ENCODE measurements at places on chromosomes 2 and 18.

- peak; percentile 3 for DNase-seq
These were observed 249.3 kb downstream of the PARD3B start for GRCh38 chr2:204794624-204795023.

- DNase-seq = no peak
These were observed 238.5 kb downstream of the GALR1 start for GRCh38 chr18:77487951-77488740.

GRCh38 chr2:126699716-126700581, 44.0 kb downstream of the GYPC start:
- peak; percentile 77 for DNase-seq

GRCh38 chr2:69163109-69163508, 150.1 kb downstream of the ANTXR1 start:
- DNase-seq = no peak

GRCh38 chr2:128526455-128526976, 207.8 kb upstream of the HS6ST1 start:
- no peak for DNase-seq

- no peak for DNase-seq
These were observed 16.7 kb downstream of the RAMP1 start for GRCh38 chr2:237876061-237876526.

GRCh38 chr2:40304340-40304739, 147.6 kb downstream of the SLC8A1 start:
- DNase-seq = no peak

GRCh38 chr2:101300836-101301235, 7.7 kb downstream of the RNF149 start:
- no peak for DNase-seq

- DNase-seq = no peak
These were observed 51.9 kb upstream of the POMC start for GRCh38 chr2:25220313-25220712.

DNA sequence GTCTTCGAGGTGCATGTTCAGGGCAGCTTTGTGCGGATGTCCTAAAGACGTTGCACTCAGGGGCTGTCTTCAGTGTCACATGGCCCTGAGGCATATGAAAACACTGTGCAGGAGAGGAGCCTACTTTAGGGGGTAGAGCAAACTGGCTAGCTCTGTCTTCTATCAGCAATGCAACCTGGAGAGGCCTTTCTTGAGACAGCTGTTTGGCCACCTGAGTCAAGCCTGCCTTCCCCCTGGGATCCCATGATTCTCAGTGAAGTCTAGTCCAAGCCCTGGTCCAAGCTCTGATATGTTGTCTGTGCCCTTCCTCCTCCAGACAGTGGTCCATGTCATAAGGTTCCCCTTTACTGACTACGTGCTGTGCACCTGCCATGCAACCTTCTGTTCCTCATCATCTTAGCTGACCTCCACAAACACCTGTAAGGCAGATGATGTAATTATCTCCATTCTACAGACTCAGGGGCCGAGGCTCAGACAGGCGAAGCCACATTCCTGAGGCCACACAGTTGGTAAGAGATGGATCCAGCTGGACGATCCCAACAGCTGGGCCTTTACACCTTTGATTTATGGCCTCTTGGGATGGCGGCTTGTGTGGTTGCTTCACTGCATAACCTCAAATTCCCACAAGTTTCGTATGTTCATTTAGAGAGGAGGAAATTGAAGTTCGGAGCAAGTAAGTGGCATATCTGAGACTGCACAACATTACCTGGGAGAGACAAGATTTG, 109.9 kb downstream of the COPS8 start:
- no peak for DNase-seq

GRCh38 chr18:75253784-75254183, 43.2 kb downstream of the TSHZ1 start:
- DNase-seq = peak; percentile 35

- no peak for DNase-seq
These were observed 14.0 kb upstream of the IMP4 start for GRCh38 chr2:130328710-130329109.

DNA sequence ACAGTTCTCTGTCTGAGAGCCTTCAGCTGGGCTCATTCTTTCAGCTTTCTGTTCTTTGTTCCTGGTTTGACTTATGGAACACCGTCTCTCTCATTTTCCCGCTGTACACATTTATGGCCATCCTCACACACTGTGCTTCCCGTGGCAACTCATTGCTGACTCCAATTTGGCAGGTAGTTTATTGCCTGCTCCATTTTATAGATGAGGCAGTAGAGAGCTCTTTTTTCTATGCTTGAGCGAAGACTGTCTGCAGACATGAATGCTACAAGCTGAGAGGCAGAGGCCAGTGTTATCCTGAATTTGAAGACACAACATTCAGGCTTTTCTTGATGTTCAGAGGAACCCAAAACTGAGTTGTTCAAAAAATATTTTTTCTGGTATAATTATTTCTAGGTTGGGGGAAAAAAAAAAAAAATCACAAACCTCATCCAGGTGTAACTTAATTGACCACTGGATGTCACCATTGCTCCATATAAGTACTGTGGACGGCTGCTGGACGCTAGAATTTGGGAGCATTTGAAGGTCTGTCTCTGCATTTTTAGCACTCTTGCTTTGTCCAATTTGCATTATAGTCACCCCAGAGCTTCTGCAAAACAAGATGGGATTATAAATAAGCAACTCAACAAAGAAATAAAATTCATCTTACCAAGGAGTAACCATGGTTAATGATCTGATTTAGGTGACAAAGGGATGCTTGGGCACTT, 83.5 kb downstream of the HRH4 start:
- DNase-seq = peak; percentile 67

DNA sequence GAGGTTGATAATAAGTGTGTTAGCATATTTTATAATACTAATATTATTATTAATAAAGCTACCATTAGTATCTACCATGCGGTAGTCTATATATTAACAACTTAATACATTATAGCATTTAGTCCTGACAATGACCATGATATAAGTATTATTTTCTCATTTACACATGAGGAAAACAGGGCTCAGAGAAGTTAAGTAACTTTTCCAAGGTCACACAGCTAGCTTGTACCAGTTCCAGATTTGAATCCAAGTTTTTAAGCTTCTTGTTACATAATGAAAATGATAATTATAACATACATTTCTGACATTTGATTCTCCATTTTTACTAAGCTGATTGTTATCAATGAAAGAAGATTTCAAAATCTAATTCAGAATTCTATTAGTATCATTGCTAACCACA, 310.6 kb downstream of the AGPS start:
- DNase-seq = no peak

- DNase-seq = no peak
These were observed 198.3 kb upstream of the FIGN start for GRCh38 chr2:163934131-163934530.

DNA sequence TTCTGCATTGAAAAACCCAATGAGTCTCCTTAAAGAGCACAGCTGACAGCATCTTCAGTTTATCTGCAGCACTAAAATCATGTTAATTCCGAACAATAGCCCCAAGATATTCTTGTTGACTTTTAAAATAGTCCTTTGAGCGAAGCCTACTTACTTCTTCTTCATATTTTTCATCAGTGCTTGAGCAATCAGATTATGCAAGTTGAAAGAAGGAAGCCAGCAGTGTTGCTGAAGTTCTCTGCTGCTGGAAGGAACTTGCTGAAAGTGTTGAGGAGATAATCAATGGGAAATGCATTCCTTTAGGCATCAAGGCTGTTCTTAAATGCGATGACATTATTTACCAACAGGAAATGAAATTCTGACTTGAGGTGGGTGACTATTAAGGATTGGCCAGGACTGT, 105.9 kb upstream of the SNTG2 start:
- DNase-seq = no peak

GRCh38 chr2:190723397-190724090, 74.7 kb downstream of the NAB1 start:
- peak; percentile 50 for DNase-seq

DNA sequence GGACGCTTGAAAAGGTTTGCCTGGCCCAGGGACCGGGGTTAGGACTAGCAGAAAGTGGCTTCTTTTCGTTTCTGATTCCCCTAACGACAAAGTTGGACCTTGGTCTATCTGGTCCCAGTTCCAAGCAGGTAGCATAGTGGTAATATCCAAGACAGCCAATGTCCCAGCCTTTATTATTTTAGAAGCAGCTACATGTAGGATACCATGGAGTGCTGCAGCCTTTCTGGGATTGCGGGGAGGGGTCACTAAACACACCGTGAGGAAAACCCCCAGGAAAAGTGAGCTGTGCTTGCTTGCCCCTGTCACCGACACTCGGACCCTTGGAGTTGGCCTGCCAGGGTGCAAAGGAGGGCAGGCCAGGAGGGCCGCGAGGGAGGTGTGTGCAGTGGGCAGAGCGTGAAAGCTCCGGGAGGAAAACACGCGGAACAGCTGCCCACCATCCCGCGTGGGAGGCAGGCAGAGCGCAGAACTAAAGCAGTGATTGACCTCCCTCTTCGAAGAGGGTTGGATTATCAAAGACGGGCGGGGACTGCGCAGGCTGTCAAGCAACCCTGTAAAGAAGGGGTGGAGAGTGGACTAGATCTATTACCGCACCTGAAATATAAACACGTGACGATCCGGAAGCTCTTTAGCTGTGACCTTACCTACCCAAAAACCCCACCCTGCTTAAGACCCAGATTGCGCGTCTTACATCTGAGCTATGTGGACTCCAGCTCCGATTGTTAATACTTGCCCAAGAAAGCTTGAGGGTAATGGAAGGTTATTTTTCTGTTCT, 624 bp upstream of the MAP4K3 start:
- DNase-seq = peak; percentile 44

- DNase-seq = no peak
These were observed 287.7 kb downstream of the PTGR3 start for GRCh38 chr18:74921057-74921820.

DNA sequence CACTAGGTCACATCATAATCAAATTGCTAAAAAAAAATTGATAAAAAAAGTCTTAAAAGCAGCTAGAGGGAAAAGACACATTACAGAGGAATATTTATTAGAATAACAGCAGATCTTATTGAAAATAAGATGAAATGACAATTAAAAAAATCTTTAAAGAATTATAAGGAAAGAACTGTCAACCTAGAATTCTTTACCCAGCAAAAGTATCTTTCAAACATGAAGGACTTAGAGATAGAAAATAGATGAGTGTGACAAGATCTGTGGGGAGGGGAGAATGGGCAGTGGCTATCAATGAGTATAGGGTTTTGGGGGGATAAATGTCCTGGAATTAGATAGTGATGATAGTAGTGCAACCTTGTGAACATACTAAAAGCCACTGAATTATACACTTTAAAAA, 26.5 kb upstream of the RNF103 start:
- no peak for DNase-seq

DNA sequence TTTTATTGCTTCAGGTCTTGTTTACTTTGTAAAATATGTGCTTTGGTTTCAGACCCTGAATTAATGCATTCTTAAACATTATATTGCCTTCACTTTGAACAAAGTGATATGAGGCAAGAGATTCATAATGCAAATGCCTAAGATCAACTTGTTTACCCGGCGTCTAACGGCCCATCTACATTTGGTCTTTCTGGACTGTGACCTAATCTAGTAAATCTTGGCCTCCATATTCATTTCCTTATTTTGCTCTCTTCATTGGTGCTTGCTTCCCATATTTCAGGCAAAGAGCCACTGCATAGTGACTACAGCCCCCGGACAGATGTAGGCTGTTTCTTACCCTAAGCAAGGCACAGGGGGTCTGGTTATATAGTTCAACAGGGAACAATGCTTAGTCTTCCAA, 53.0 kb upstream of the SLC39A10 start:
- no peak for DNase-seq

GRCh38 chr2:182634386-182634785, 81.7 kb upstream of the DNAJC10 start:
- DNase-seq = no peak

DNA sequence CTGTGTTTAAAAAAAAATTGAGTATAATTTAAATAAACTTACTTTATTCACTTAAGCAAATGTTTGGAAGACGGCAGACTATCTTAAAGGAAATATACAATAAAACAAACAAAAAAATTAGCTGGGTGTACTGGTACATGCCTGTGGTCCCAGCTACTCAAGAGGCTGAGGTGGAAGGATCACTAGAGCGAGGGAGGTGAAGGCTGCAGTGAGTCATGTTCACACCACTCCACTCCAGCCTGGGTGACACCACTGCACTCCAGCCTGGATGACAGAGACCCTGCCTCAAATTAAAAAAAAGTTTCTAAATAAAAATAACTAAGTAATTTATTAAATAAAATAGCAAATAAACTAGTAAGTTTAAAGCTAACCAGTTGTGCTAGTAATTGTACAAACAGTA, 7.5 kb downstream of the PUM2 start:
- no peak for DNase-seq

DNA sequence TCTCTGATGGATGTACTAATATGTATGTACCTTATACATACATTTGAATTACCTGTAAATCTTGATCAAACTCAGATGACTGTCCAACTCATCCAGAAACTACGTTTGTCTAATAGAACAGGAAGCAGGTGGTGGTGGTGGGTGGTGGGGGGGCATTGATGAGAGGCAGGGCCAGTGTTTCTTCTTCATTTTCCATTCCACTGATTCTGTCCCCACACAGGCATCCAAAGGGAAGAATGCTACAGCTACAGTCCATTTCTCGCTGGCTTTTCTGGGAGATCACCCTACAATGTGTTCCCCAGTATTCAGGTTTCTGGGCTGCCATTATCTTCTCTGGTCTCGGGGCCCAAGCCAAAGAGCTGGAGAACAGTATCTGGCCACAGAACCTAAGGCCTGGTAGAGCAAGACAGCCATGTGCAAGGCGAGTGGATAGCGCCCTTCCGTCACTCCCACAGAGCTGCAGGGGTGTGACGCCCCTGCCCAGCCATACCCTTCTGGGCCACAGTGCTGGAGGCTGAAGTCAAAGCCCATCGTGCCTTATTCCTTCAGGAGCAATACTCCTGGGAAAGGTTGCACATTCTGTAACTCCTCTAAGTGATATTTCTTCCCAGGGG, 54.5 kb downstream of the BCL11A start:
- no peak for DNase-seq

DNA sequence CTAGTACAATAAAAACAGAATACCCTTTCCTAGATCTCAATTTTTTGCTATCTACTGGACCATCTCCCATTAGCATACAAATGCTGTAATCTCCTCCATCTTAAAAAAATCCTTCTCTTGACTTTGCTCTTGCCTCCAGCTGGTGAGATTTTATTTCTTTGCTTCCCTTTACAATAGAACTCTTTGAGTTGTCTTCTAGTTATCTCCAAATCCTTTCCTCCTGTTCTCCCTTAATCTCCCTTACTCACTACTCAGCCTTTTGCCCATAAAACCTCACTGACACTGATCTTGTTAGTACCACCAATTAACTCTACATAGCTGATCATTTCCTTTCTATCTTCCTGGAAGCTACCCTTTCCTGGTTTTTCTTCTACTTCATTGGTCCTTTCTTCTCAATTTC, 63.5 kb upstream of the FRZB start:
- DNase-seq = no peak

GRCh38 chr2:100260712-100261620, 61.3 kb downstream of the LONRF2 start:
- peak; percentile 83 for DNase-seq

GRCh38 chr2:106306387-106306786, 112.3 kb upstream of the UXS1 start:
- DNase-seq = no peak
